Stomach (tissue), 19 donors: ENCODE measurements at places on chromosomes 4 and X. TPM values are rescaled to one million over a fixed set of nuclear protein-coding genes. Genes with fewer than 3 reads are reported as not detected.

TEX13B gene
- total RNA-seq: not detected

RHOXF2B gene
- total RNA-seq: not detected

UGT2A1 gene
- total RNA-seq: not detected

OTC gene
- not detected for total RNA-seq

CXorf66 gene
- not detected for total RNA-seq

GNRHR gene
- total RNA-seq: not detected

STK32B gene
- total RNA-seq: 4.3 TPM

CT45A1 gene
- not detected for total RNA-seq

NSD2 gene
- 66.1 TPM for total RNA-seq

DNA sequence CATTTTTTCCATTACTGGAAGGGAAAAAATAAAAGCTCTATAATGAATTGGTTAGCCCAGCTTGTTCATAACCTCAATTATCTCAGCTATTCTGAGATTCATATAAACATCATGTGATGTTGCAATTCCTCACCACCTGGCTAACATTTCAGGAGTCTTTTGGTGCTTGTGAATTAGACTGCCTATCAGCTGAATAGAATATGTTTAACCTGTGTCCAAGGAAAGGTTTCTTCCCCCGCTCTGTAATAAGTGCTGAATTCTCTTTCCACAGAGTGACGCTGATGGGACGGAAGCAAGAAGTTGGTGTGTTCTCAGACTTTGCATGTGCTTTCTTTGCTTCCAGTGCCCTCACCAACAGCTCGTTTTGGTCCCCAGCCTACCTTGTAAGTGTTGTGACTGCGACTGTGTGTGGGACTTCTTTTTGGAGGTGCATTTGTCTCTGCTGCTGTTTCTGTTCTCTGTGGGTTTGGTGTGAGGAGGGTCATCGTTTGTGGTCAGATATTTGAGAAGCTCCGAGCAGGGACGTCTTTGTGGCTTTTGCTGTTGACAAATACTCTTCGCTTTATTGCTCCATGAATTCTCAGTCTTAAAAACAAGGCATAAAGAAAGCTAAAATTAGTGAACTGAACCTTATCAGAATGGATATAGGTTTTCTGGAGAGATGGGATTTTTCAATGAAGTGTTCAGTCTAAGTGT, 61.7 kb downstream of the PPARGC1A start:
- no peak for DNase-seq

- DNase-seq: no peak
These were observed 10.3 kb upstream of the NAT8L start for GRCh38 chr4:2048831-2049230.

GRCh38 chr4:82403725-82404124, 26.5 kb downstream of the HNRNPDL start:
- no peak for DNase-seq

DNA sequence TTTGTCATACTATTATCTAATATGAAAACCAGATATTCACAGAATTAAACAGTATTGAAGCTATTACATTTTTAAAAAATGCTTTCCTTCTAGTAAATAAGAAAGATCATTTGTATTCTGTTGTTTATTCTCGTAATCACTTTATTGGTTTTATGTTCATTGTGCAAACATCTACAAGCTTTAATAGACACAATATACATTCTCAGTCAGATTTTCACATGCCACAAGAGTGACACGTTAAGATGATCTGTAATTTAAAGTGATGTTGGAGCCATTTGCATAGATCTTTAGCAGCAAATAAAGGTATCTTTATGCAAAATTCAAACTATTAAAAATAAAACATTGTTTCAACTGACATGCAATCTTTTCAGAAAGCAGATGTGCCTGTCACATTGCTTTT, 469.9 kb downstream of the PCDH11X start:
- no peak for DNase-seq

GRCh38 chr4:8830056-8830455, 41.6 kb downstream of the HMX1 start:
- peak; percentile 17 for DNase-seq

- no peak for DNase-seq
These were observed 110.9 kb upstream of the ANK2 start for GRCh38 chr4:112938461-112939058.

DNA sequence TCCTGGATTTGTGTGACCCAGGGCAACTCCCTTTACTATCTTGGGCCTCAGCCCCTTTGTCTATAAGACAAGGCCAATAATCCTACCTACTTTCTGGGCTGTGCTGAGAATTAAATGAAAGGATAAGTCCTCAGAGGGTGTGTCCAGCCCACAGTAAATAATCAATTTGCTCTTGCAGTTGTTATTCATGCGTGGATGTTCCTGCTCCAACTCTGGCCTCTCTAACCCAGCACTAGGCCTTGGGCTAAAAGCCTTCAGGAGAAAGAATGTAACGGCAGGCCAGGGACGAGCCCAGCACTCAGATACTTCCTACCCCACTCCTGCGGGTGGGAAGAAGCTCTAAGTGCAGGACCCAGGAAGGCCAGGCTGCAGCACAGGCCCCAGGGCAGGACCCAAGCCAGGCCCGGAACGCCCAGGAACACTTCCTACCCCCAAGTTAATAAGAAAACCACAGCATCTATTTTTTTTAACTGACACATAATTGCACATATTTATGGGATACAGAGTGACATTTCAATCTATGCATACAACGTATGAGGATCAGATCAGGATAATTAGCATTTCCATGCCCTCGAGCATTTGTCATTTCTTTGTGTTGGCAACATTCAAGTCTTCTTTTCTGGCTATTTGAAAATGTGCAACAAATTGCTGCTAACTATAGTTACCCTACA, 179.6 kb upstream of the RBPJ start:
- no peak for DNase-seq

GRCh38 chr4:140057701-140058100, 96.3 kb downstream of the MAML3 start:
- no peak for DNase-seq

- DNase-seq: no peak
These were observed 8.3 kb upstream of the SPP1 start for GRCh38 chr4:87967193-87967592.

- no peak for DNase-seq
These were observed 14.1 kb upstream of the RTL3 start for GRCh38 chrX:78673246-78673645.

- peak; percentile 77 for DNase-seq
These were observed 11.1 kb downstream of the RASL11B start for GRCh38 chr4:52873191-52873590.

- DNase-seq: no peak
These were observed 20.1 kb downstream of the GPR143 start for GRCh38 chrX:9745417-9746115.
